ENCODE measurements at places on chromosomes 6 and 20. TPM values are rescaled to one million over a fixed set of nuclear protein-coding genes. Genes with fewer than 3 reads are reported as not detected.

- no peaks in the 10 kb centered on the region for H3K4me1 ChIP-seq
- no peaks in the 10 kb centered on the region for H3K27me3 ChIP-seq
- no peaks in the 10 kb centered on the region for H3K36me3 ChIP-seq
Measured at GRCh38 chr20:2402271-2402980, 21.7 kb downstream of the TGM6 start.

Gene SEMG1
- not detected for total RNA-seq

GRCh38 chr20:15708984-15709598 lies 864.2 kb downstream of the KIF16B start:
- H3K4me1 ChIP-seq, result no peaks in the 10 kb centered on the region
- no peak overlapping the region for H3K27ac ChIP-seq
- H3K4me3 ChIP-seq, result no peak overlapping the region

Gene HLA-DMB
- 140 TPM for total RNA-seq

GRCh38 chr20:57782631-57783041 lies 72.8 kb upstream of the PMEPA1 start:
- no peaks in the 10 kb centered on the region for H3K36me3 ChIP-seq
- H3K27me3 ChIP-seq, result no peaks in the 10 kb centered on the region
- H3K4me3 ChIP-seq, result no peak overlapping the region
- no peak for DNase-seq
- no peaks in the 10 kb centered on the region for H3K4me1 ChIP-seq
- H3K27ac ChIP-seq, result no peak overlapping the region

DNA sequence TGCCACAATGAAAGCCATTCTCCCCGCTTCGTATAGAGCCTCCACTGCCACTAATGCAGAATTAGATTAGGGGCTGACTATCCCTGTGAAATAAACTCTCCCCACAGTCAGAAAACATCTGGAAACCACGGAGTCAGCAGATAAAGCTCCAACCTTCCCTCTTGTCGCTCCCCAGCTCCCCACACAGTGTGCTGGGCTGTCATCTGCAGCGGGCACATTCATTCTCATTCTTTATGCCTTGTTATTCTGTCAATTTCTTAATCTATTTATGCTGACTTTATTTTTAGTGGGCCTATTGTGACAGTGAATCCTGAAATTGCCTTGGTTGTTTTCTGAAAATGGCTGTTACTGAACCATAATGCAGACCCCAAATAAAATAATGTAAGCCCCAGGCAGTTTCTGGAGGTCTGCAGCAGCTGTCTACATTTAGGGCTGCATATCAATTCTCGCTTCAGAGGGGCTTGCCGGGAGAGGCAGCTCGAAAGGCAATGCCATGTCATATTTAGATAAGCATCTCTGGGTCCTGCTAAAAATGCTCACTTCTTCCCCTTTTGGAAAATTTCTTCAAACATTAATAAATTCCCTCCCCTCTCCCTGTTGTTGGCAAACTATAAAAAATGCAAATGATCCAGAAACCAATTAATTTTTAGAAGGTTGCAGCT lies 71.6 kb downstream of the TMEM242 start:
- no peak overlapping the region for H3K27ac ChIP-seq
- no peak for DNase-seq
- H3K4me3 ChIP-seq, result no peak overlapping the region
- H3K36me3 ChIP-seq, result no peaks in the 10 kb centered on the region
- H3K27me3 ChIP-seq, result no peaks in the 10 kb centered on the region

GRCh38 chr6:14726816-14727493 lies 518.9 kb upstream of the JARID2 start:
- no peak for DNase-seq
- H3K4me1 ChIP-seq, result peaks cover 30% of the 10 kb centered on the region

GRCh38 chr6:37897818-37898515 lies 78.4 kb downstream of the ZFAND3 start:
- H3K4me3 ChIP-seq, result no peak overlapping the region
- H3K27ac ChIP-seq, result no peak overlapping the region

Gene RMND1
- 19.5 TPM for total RNA-seq

Gene SAMD3
- total RNA-seq, result 5.2 TPM

GRCh38 chr20:51309128-51309527 lies 233.4 kb downstream of the NFATC2 start:
- no peaks in the 10 kb centered on the region for H3K36me3 ChIP-seq
- no peaks in the 10 kb centered on the region for H3K27me3 ChIP-seq
- H3K4me3 ChIP-seq, result no peak overlapping the region
- H3K4me1 ChIP-seq, result peaks cover 4% of the 10 kb centered on the region

GRCh38 chr20:38337561-38338140 lies 8.6 kb upstream of the LBP start:
- H3K27ac ChIP-seq, result no peak overlapping the region
- no peaks in the 10 kb centered on the region for H3K36me3 ChIP-seq
- H3K27me3 ChIP-seq, result no peaks in the 10 kb centered on the region
- H3K4me3 ChIP-seq, result no peak overlapping the region

DNA sequence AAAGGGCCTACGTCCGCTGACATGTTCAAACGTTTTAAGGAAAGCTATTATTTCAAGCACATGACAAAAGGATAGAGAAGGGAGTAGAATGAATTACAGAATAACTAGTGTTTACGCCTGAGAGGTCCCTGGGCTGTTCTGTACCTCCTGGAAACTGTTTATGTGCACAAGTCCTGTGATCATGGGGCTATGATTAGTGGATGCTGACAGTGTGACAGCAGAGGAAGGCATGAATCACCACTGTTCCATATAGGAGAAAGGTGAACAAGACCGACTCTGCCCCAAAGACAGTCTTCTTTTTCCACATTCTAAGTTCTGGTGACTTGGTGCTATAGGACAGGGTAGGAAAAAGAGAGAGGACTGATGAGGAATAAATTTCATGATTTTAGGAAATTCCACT lies 249.2 kb upstream of the PRDM1 start:
- H3K36me3 ChIP-seq, result no peaks in the 10 kb centered on the region
- no peak overlapping the region for H3K4me3 ChIP-seq
- DNase-seq, result no peak
- peaks cover 3% of the 10 kb centered on the region for H3K4me1 ChIP-seq
- no peaks in the 10 kb centered on the region for H3K27me3 ChIP-seq

GRCh38 chr6:154367839-154368695 lies 11.5 kb upstream of the IPCEF1 start:
- no peak for DNase-seq
- H3K4me1 ChIP-seq, result no peaks in the 10 kb centered on the region
- no peak overlapping the region for H3K4me3 ChIP-seq
- no peak overlapping the region for H3K27ac ChIP-seq
- H3K27me3 ChIP-seq, result no peaks in the 10 kb centered on the region
- H3K36me3 ChIP-seq, result no peaks in the 10 kb centered on the region

Gene LY6G5B
- total RNA-seq, result 12.6 TPM

Gene SEC23B
- total RNA-seq, result 62.9 TPM

- H3K27ac ChIP-seq, result no peak overlapping the region
- no peaks in the 10 kb centered on the region for H3K36me3 ChIP-seq
- H3K27me3 ChIP-seq, result no peaks in the 10 kb centered on the region
- no peak overlapping the region for H3K4me3 ChIP-seq
Measured at GRCh38 chr6:140105857-140106256, 731.4 kb upstream of the CITED2 start.

Gene RRP36
- 39.4 TPM for total RNA-seq

GRCh38 chr6:157089851-157090250 lies 233.5 kb downstream of the TMEM242 start:
- H3K27me3 ChIP-seq, result no peaks in the 10 kb centered on the region
- peaks cover 28% of the 10 kb centered on the region for H3K4me1 ChIP-seq
- no peak overlapping the region for H3K4me3 ChIP-seq
- no peak overlapping the region for H3K27ac ChIP-seq
- H3K36me3 ChIP-seq, result peaks cover 14% of the 10 kb centered on the region

GRCh38 chr6:36122495-36123269 lies 7.6 kb upstream of the MAPK13 start:
- no peak overlapping the region for H3K4me3 ChIP-seq
- H3K27me3 ChIP-seq, result no peaks in the 10 kb centered on the region
- no peak overlapping the region for H3K27ac ChIP-seq
- DNase-seq, result no peak
- H3K4me1 ChIP-seq, result peaks cover 42% of the 10 kb centered on the region

- H3K4me1 ChIP-seq, result peaks cover 4% of the 10 kb centered on the region
- H3K36me3 ChIP-seq, result no peaks in the 10 kb centered on the region
- no peak overlapping the region for H3K27ac ChIP-seq
- H3K4me3 ChIP-seq, result no peak overlapping the region
- H3K27me3 ChIP-seq, result no peaks in the 10 kb centered on the region
- DNase-seq, result no peak
Measured at GRCh38 chr6:22057962-22058361, 238.9 kb downstream of the PRL start.

Gene SIM1
- total RNA-seq, result not detected

DNA sequence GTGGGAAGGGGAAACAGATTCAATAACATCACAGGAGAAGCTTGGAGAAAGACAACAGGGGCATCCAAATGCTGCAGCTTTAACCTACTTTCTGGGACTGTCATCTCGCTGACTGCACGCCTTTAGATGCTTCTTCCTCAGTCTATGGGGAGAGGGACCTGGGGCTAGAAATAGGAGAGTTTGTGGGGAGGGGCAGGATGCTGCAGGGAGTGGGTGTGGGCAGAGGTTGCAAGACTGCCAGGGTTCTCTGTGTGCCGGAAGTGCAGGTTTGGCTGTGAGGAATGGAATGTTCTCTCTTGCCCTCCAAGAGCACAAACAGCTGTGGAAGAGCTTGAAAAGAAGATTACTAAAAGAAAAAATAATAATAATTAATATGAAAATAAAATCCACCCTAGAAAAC lies 93.2 kb downstream of the FOXO3 start:
- peak overlapping the region; percentile 74 for H3K27ac ChIP-seq
- peaks cover 87% of the 10 kb centered on the region for H3K4me1 ChIP-seq
- H3K4me3 ChIP-seq, result no peak overlapping the region
- H3K27me3 ChIP-seq, result no peaks in the 10 kb centered on the region
- DNase-seq, result no peak

Gene FITM2
- 12.6 TPM for total RNA-seq

DNA sequence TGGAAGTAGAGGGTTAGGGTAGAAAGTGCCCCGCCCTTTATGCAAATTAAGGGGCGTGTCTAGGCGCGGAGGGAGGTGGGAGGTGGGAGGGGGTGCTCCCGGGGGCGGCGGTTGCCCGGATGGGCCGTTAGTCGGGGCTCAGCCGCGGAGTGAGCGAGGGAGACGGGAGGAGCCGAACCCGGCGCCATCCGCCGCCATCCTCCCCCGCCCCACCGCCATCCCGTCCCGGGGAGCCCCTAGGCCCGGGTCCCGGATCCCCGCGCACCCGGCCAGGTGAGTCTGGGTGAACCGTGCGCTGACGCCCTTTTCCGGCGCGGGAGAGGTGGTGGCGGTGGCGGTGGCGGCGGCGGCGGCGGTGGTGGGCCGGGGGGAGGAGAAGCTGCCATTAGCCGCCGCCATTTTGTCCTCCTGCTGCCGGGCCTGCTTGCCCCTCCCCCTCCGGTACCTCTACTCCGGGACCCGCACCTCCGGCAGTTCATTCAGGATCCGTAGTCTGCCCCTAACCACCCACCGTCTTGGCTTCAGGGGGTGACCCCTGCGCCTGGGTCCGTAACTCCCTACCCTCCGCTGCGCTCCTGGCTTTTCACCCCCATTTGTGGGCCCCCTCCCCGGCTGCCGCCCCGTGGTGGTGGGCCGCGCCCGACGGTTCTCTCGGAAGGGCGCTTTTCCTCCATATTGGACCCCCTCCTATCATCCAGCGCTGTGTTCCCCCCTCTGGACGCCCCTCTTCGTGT lies at the start of gene PRRC2A:
TSS of gene PRRC2A (plus strand) at position 130 of the 734 bp plus-strand sequence. CDS start 2,075 bp downstream, outside the sequence.
- peaks cover 26% of the 10 kb centered on the region for H3K36me3 ChIP-seq
- H3K4me3 ChIP-seq, result peak within 1 kb of the TSS; percentile 76
- H3K4me1 ChIP-seq, result peaks cover 21% of the 10 kb centered on the region
- peak within 1 kb of the TSS; percentile 97 for H3K27ac ChIP-seq
- peak; percentile 96 for DNase-seq

- no peaks in the 10 kb centered on the region for H3K36me3 ChIP-seq
- H3K27ac ChIP-seq, result no peak overlapping the region
Measured at GRCh38 chr6:131519670-131520436, 53.2 kb upstream of the ARG1 start.

DNA sequence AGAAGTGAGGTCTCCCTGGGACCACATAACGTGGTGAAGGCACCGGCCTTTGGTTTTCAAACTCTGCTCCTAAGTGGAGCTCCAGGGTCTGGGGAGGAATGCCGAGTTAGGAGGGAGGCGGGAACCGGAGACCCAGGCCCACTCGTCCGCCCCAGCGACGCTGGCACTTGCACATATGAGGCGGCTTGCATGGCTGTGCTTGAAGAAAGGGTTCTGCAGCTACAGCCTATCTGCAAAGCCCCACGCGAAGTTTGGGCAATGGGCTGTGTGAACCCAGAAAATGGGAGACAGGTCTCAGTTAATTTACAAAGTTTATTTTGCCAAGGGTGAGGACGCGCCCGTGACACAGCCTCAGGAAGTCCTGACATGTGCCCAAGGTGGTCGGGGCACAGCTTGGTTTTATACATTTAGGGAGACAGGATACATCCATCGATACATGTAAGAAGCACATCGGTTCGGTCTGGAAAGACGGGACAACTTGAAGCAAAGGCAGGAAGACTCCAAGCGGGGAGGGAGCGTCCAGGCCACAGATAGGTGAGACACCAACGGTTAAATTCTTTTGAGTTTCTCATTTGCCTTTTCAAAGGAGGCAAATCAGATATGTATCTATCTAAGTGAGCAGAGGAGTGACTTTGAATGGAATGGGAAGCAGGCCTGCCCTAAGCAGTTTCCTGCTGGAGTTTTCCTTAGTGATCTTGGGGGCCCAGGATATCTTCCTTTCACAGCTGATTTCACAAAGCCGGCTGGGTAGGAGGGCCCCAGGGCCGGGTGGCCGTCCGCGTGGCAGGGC lies 782 bp upstream of the PCMTD2 start:
- H3K4me1 ChIP-seq, result peaks cover 22% of the 10 kb centered on the region
- peak overlapping the region; percentile 83 for H3K4me3 ChIP-seq
- H3K27me3 ChIP-seq, result no peaks in the 10 kb centered on the region

- DNase-seq, result no peak
- peak overlapping the region; percentile 99 for H3K27ac ChIP-seq
- no peaks in the 10 kb centered on the region for H3K27me3 ChIP-seq
- peaks cover 18% of the 10 kb centered on the region for H3K36me3 ChIP-seq
Measured at GRCh38 chr6:134177236-134177635, 124.8 kb upstream of the SLC2A12 start.

DNA sequence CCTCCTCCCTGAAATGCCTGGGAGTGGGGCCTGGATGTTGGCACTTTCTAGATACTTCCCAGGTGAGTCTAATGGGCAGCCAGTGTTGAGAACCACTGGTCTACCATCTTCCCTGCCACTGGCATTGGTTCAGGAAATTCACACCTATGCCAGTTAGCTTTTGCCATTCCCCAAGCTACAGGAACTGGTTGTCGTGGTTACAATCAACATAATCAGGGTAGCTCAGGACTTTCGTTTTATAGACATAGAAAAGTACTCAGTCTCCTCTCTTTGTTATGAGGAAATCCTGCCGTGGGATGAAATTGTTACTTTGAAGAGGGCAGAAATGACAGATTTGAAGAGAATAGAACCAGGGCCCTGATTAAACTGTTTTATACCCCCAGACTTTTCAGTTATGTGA lies 127.9 kb upstream of the FOXO3 start:
- H3K4me3 ChIP-seq, result no peak overlapping the region
- H3K4me1 ChIP-seq, result no peaks in the 10 kb centered on the region
- H3K27me3 ChIP-seq, result no peaks in the 10 kb centered on the region
- H3K27ac ChIP-seq, result no peak overlapping the region

DNA sequence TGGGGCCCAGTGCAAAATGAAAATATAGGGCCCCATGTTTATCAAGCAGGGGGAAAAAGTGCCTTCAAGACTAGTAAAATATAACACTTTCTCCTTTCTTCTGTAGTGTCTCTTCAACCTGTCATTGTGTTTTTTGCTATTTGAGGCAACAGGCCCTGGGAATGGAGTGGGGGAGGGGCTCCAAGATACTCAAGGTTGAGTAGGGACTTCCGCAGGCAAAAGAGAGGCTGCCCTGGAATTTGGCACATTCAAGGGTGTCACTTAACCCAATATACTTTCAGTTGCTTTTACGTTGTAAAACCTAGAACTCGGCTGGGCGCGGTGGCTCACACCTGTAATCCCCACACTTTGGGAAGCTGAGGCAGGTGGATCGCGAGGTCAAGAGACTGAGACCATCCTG lies 154.9 kb downstream of the ALDH8A1 start:
- H3K27me3 ChIP-seq, result no peaks in the 10 kb centered on the region
- H3K4me3 ChIP-seq, result no peak overlapping the region
- DNase-seq, result no peak
- no peak overlapping the region for H3K27ac ChIP-seq
- no peaks in the 10 kb centered on the region for H3K4me1 ChIP-seq

Data from upper lobe of right lung (tissue), 1 donor.